ENCODE measurements at places on chromosomes 11 and 22. TPM values are rescaled to one million over a fixed set of nuclear protein-coding genes. Genes with fewer than 3 reads are reported as not detected.

Gene EHBP1L1
- 202 TPM for total RNA-seq

- no peak for ATAC-seq
Observed at GRCh38 chr22:49783926-49784629, 43.6 kb downstream of the BRD1 start.

Gene ENDOD1
- 58.4 TPM for total RNA-seq

Gene WDR74
- total RNA-seq = 26.6 TPM

DNA sequence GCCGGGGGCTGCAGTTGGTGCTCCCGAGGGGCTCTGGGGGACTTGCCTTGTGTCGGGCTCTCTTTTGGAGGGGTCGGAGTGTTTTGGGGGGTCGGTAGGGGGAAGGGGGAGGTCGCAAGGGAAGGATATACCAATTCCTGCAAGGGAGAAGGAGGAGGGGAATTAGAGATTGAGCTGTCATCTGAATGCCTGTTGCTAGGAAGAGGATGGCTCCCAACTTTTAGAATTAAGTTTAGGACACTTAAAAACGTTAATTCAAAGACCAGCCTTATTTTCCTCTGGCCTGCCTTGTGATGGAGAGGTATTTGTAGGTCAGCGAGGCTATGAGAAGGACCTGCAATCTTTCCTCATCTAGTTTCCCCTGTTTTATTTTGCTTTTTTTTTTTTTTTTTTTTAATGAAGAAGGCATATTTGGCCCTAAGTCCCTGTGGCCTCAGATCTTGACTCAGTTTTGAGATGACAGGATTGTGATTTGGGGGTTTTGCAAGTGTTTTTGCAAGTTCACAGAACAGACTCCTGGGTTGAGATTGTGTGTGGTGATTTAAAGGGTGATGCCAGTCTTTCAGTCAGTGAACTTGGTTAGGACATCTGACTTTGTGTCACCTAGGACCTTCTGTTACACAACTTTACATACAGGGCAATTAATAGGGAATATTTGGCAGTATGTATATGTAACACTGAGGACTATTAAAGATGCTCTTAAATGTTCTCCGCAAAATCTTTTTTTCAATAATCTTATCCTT is 672 bp downstream of the TMEM135 start:
- no peak for ATAC-seq

Gene PAMR1
- total RNA-seq = 5.5 TPM

Gene PACSIN3
- total RNA-seq = 74.9 TPM

DNA sequence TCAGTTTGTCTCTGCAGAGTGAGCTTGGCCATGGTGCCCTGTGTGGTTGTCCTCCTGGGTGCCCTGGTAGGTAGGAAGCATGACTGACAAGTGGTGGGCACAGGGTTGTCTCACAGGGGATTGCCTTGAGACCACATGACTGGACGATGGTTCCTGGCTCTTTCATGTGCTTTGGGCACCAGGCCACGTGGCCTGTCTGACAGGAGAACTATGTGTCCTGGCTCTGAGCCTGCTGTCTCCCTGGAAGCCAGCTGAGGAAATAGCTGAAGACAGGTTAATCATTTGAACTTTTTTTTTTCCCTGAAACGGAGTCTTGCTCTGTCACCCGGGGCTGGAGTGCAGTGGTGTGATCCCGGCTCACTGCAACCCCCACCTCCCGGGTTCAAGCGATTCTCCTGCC is 93.2 kb downstream of the LDLRAD3 start:
- ATAC-seq = no peak

- peak; percentile 40 for ATAC-seq
Observed at GRCh38 chr22:32826537-32826936, 25.0 kb downstream of the TIMP3 start.

Gene RGL4
- not detected for total RNA-seq

DNA sequence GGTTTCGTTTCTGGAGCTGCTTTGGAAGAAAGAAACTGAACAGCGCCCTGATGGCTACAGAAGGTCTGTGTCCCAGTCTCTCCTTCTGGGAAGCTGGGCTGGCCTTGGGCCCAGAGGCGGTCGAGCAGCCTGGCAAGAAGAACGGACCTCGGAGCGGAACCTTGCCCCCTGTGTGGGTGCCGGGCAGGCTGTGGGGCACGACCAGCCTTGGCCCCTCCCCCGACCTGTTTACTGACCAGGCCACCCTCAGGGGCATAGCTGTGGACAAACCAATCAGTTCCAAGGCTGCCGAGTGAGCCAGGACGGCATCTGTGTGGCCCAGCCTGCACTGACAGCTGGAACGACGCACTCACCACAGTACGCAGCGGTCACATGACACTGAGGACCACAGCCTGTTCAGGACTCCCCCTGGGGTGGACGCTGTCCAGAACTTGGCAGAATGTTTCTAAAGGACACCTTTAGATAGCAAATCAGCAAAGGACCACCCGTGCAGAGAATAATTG is 7.2 kb downstream of the PIM3 start:
- ATAC-seq = no peak

DNA sequence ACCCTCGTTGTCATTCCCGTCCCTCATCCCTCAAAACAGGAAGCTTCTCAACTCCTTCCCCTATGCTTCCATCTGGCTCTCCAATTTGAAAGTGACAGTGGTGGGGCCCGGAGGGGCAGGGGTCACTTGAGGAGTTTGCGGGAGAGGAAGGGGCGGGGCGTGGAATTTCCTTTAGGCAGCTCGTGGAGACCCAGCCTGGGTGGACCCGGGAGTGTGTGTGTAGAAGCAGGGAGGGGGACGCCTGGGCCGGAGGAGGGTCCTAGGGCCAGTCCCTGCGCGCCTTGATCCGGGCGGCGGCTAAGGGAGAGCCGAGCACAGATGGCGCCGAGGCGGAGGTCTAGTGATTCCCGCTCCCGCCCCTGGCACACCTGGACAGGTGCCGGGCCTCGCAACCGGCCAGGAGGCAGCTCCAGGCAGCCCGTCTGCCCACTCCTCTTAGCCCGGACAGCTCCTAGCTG is 7.8 kb upstream of the PAX6 start:
- no peak for ATAC-seq

Gene GPHA2
- not detected for total RNA-seq

- ATAC-seq = no peak
Observed at GRCh38 chr11:58165504-58166106, 23.3 kb upstream of the OR9Q2 start.

DNA sequence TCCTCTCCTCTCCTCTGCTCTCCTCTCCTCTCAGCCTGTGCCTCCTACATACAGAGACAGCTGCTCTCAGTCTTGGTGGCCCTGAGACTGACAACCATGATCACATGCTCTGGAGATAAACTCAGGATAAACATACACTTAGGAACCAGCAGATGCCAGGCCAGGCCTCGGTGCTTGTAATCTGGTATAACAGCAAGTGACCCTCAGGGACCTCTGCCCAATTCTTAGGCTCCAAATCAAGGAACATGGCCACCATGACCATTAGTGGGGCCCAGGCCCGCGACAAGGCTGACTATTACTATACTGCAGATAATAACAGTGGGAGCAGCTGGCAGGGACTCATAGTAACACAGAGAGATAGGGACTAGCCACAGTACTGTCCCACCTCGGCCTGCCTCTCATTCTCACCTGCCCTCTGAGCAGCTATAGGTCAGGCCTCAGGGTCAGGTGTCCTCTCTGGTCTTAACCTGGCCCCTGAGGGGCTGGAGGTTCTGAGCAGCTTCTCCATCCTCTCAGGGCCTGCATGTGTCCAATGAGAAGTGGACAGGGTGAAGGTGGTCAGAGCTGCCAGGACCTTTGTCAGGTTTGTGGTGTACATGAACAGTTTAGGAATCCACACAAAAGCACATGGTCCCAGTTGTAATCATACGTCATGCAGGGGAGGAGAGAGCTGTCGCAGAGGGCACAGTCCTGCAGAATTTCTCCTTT is 106.1 kb downstream of the GGTLC2 start:
- ATAC-seq = no peak

Gene NRXN2
- total RNA-seq = 3.4 TPM

- no peak for ATAC-seq
Observed at GRCh38 chr22:45473626-45474237, 29.0 kb upstream of the FBLN1 start.

Gene OR2AG2
- not detected for total RNA-seq

GRCh38 chr11:33959855-33960400 is 68.1 kb upstream of the LMO2 start:
- ATAC-seq = no peak

Gene CD3G
- total RNA-seq = 0.10 TPM

All from gastroesophageal sphincter (tissue), 4 donors.